ENCODE measurements at places on chromosomes 2 and 18. TPM values are rescaled to one million over a fixed set of nuclear protein-coding genes. Genes with fewer than 3 reads are reported as not detected.

- no peak for DNase-seq
Measured at GRCh38 chr2:190177249-190178040, 114.9 kb upstream of the MSTN start.

DNA sequence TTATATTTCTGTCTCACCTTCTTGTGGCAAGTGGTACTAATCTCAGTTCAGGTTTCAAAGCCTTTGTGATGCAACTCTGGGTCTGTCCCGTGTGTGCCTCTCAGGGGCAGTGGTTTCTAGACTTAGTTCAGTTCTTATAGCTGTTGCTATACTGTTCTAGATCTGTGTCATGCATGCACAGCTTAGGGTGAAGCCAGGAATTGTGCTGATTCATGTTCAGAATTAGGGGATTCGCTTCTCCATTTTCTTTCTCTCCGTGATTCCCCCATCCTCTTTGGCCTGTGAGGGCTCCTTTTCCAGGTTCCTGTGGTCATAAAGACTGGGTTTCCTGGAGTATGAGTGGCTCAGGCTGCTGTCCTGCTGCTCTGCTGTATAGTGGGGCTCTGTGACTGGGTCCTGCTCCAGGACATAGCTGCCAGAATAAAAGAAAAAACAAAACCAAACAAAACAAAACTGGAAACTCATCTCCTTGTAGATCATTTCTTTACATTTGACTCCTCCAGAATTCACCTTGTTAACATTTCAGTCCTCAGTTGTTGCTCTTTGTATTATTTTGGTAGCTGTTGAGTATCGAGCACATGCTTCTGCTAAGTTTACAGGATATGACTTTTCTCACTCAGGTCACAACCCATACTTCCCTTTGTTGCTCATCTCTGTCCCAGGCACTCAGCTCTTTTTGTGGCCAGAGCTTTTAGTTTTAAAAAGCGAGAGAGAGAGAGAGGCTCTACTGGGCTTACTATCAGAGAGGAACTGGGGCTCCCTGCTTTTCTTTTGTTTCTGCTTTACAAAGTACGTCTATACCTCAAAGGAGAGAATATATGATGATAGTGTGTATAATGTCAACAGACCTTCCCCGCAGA, 34.2 kb downstream of the CERS6 start:
- DNase-seq: peak; percentile 46

- no peak for DNase-seq
Measured at GRCh38 chr2:226351711-226352110, 447.9 kb downstream of the IRS1 start.

DNA sequence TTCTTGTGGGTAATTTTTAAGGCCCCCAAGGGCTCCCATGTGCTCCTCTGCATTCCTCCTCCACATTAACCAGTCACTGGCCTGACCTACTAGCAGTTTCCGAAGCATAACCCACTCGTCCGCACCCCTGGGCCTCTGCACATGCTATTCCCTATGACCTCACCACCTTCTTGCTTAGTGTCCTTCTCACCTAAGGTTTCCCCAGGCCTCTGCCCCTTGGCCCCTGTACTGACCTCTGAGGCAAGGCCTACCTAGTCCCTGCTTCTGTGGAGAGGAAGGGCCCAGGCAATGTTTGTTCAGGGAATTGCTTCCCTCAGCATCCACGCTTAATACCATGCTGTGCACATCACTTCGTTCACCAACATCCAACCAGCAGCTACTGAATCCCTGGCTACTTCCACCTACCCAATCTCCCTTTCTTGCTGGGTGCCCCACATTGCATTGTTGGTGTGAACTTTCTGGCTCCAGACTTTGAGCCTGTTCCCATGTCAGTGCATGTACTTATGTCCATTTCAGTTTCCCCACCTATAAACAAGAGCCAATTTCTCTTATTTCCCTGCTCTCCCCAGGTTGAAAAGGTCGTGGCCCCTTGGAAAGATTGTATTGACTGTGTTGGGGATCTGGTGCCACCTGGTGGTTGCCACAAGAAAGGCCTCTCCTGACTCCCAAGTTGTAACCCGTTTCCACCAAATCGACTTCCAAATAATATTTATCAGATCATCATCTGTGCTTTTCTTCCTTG, 19.2 kb upstream of the TMEM177 start:
- peak; percentile 44 for DNase-seq

DNA sequence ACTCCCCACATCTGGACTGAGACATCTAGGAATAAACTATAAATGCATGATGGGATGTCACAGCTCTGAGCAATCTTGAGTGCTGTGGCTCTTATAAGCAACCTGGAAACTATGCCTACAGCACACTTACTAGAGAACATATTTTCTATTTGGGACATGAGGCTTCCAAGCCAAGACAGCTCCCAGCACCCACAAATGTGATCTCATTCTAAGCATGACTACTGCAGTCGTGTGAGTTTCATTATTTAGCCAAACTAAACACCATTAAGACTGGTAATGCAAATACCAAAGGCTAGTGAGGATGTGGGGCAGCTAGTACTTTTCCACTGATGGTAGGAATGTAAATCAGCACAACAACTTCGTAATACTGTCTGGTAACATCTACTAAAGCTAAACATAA, 72.5 kb downstream of the RTTN start:
- no peak for DNase-seq

DNA sequence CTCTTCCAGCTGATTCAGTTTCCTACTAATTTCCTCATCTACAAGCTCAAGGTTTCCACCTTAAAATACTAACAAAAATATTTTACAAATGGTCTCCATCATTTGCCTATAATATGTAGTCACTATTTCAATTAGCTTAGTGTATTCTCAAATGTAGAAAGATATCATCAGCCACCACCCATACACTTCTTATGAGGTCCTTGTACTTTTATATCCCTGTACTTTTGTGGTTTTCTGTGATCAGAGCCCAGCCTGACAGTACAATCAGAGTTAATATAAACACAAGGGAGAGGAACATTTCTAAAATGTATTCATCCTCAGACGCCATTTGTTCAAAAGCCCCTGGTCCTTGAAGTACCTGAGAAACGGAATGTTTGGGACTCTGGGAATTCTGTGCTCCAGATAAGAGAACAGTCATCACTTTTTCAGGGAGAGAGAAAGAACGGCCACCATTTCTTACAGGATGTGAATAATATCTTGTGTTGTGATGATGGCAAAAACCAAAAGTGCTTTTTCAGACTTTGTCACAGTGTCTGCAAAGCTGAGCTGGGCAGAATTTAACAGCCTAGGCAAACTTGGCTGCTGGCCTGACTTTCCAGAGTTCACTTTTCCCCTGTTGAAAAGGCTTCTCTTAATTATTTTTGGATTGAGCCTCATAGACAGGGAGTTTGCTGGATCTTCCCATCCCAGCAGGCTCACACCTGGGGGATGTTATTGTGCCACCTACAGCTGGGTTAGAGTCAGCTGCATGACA, 361.7 kb upstream of the ACVR2A start:
- no peak for DNase-seq

GRCh38 chr2:160576054-160576499, 82.5 kb upstream of the RBMS1 start:
- DNase-seq: no peak

GRCh38 chr2:167420211-167420610, 531.9 kb downstream of the XIRP2 start:
- no peak for DNase-seq

GRCh38 chr2:42567806-42568400, 529 bp upstream of the MTA3 start:
- DNase-seq: no peak

GRCh38 chr18:68865503-68865902, 67.6 kb downstream of the CCDC102B start:
- no peak for DNase-seq

GRCh38 chr18:33350256-33350655, 90.3 kb downstream of the CCDC178 start:
- DNase-seq: no peak

- no peak for DNase-seq
Measured at GRCh38 chr18:34114996-34115395, 109.7 kb downstream of the NOL4 start.

GRCh38 chr2:85439986-85440385, 21.5 kb downstream of the SH2D6 start:
- peak; percentile 45 for DNase-seq

- no peak for DNase-seq
Measured at GRCh38 chr18:56000041-56000440, 412.0 kb upstream of the TCF4 start.

GRCh38 chr18:62118328-62118727, 68.5 kb downstream of the PIGN start:
- DNase-seq: no peak

- no peak for DNase-seq
Measured at GRCh38 chr18:3873211-3873610, 423.2 kb downstream of the TGIF1 start.

- no peak for DNase-seq
Measured at GRCh38 chr2:224449212-224450147, 47.6 kb upstream of the FAM124B start.

DNA sequence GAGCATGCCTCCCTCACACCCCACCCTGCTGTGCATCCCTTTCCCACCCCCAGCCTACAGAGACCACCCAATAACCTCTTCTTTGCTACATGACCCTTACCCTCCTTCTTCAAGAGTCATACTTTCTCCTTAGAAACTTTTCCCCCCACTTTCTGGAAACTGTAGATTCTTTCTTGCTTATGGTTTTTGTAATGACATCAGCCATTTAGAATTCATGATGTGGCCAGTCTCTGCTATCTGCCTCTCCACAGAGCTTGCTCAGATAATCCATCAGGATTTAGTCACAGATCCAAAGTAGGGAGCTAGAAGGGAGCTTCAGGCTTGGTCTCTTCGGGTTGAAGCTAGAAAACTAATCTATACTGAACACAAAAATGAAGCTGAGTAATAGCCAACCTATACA, 36.5 kb downstream of the GALM start:
- no peak for DNase-seq

- no peak for DNase-seq
Measured at GRCh38 chr2:104430359-104430740, 423.6 kb upstream of the POU3F3 start.

DNA sequence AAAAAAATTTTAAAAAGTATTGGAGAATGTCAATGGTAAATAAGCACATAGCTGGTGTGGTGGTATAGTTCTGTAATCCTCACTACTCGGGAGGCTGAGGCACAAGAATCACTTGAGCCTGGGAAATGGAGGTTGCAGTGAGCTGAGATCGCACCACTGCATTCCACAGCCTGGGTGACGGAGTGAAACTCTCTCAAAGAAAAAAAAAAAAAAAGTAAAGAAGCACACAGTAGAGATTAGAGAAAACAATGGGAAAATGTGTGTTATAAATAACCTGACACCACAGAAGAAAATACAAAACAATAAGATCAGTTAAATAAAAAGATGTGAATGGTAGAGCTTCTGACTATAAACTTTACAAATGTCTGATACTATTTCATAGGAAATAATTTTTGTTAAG, 163.7 kb upstream of the WDSUB1 start:
- DNase-seq: no peak

- DNase-seq: no peak
Measured at GRCh38 chr18:7789856-7790552, 222.9 kb downstream of the PTPRM start.

DNA sequence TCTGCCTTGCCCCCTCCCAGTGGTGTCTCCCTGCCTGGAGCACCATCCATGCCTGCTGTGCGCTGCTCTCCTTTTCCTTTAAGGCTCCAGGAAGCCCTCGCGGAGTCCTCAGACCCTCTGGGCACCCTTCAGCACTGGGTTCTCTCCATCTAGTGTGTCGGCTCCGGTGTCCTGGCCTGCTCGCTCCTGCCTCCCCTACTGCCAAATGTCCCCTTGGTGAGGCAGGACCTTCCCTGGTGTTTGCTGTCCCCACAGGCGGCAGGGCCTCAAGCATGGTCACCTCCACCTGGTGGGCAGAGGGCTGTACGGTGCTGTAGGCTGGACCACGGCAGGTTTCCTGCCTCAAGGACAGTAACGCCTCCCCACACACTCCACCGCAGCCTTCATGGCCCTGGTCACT, 90.2 kb downstream of the DGKD start:
- no peak for DNase-seq

DNA sequence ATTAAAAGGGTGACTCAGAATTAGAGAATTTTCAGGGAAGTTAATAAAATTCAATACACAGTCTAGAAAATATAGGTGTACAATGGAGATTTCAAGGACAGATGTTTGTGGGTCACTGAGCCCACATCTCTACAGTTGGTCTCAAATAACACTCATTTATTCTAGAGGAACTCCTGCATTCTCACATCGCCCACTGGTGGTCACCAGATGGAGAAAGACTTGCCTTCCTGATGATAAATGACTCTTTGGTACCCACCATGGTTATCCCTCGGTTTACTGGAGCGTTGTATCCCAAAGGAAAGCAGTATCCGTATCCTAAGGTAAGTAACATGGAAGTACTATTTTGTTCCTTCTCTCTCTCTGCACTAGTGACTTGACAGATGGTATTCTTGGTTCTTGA, 1297.1 kb downstream of the DPP10 start:
- DNase-seq: no peak

DNA sequence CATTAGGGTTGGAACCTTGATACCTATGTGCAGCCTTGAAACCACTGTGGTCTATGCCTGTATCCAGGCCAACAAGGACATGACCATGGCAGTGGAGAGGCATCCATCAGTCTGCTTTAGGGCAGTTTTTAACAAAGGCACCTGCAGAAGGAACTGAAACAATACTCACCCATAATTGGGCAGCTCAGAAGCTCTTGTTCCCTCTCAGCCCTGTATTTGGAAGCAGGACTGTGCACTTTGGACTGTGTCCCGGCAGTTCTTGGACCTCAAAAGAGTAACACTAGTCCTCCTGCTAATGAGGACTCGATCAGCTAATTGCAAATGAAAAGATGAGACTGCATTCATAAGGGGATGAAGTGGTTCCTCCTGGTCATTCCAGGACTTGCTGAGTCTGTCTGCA, 500.2 kb upstream of the TNP1 start:
- no peak for DNase-seq

DNA sequence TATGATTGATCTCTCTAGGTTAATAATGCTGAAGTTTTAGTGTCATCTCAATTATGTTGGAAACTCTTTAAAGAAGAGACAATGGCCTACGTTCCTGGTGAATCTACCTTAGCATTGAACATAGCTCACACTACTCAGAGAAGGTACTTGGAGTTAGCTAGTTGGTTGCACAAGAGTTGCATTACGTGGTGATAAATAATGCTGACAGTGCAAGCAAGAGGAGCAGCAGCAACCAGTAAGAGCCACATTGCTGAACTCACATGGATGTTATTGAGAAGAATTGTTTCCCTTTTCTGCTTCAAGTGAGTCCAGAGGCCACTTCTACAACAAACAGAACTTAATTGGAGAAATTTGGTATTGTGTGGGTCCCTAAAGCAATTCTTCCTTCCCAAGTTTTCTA, 737.1 kb downstream of the TDRD15 start:
- no peak for DNase-seq

ITSN2 gene
- total RNA-seq: 75.7 TPM

CFC1B gene
- total RNA-seq: not detected

DSG1 gene
- not detected for total RNA-seq

TUBA3D gene
- not detected for total RNA-seq

GDF7 gene
- total RNA-seq: not detected

ASPRV1 gene
- total RNA-seq: 0.98 TPM

DSG4 gene
- not detected for total RNA-seq

PNKD gene
- 30.1 TPM for total RNA-seq

AFF3 gene
- total RNA-seq: 0.03 TPM

LOXHD1 gene
- total RNA-seq: not detected

VSNL1 gene
- not detected for total RNA-seq

RAB31 gene
- 4.9 TPM for total RNA-seq

GYPC gene
- 133 TPM for total RNA-seq

RAPGEF4 gene
- total RNA-seq: 0.23 TPM

SP9 gene
- not detected for total RNA-seq

TXNL4A gene
- 120 TPM for total RNA-seq
